ENCODE measurements at places on chromosomes 1 and 21.

GRCh38 chr1:6271554-6271953 lies 10.7 kb upstream of the GPR153 start:
- DNase-seq = no peak

- DNase-seq = no peak
Measured at GRCh38 chr1:149949911-149950310, 13.2 kb upstream of the MTMR11 start.

GRCh38 chr1:38187552-38187951 lies 141.0 kb upstream of the POU3F1 start:
- DNase-seq = no peak

GRCh38 chr1:175600721-175601440 lies 142.5 kb downstream of the TNR start:
- no peak for DNase-seq

GRCh38 chr1:164743976-164744375 lies 185.0 kb downstream of the PBX1 start:
- no peak for DNase-seq

DNA sequence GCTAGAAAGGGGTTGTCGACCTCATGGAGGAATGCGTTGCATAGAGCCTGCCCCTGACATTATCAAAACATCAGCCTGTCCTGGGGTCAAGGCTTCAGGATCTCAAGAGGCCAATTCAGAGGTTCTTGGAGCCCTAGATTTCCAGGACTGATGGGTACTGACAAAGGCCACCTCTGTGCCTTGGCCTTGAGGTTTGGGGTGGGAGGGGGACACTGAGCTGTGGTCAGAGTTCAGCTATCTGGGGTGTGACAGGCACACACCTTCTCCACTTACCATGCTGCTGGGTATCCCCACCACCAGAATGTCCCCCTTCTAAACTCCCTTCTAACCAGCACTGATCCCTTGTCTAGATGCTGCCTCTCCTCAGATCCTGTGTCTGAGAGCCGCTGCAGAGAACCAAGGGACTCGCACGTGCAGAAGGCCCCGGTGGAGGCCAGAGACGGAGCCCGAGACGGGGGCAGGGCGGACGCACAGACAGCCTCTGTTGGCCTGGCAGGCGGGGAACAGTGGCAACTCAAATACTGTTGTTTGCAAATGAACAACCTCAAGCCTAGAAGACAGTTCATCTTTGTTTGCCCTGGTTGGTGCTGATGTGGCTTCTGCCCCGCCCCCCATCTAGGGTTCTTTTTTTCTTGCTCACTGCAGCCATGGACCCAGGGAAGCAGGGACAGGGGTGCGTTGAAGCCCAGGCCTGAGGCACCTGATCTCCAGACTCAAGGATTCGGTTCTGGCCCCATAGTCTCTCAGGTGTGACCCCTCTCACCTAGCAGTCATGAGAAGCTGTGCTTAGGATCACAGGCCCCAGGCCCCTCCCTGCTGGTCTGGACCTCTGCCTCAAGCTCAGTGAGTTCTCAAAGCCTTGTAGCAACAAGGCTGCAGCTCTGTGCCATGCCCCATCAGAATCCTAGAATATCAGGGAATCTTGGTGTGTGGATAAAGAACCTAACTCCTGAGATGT lies 28.1 kb upstream of the CSF1 start:
- DNase-seq = no peak

DNA sequence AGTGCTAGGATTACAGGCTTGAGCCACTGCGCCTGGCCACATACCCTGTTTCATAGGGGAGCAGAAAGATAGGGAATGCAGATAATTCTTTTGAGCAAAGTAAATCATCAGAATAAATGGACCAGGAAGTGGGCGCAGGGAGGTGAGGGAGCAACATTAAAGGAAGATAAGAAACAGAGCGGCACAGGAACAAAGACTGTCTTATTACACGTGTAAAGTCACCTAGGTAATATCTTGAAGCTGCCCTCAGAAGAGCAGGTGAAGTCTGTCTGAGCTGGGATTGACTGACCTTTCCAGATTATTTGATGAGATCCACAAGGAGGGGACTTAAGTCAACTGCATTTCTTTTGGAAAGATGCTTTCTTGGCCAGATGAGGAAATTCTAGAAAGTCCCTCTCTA lies 7.7 kb downstream of the EPRS1 start:
- no peak for DNase-seq

GRCh38 chr1:2643414-2644077 lies 10.7 kb upstream of the MMEL1 start:
- DNase-seq = no peak
